ENCODE measurements at places on chromosomes 7 and 10. TPM values are rescaled to one million over a fixed set of nuclear protein-coding genes. Genes with fewer than 3 reads are reported as not detected.

Gene GIMAP4
- 158 TPM for polyA plus RNA-seq

Gene C10orf62
- not detected for polyA plus RNA-seq

Gene CALML5
- polyA plus RNA-seq = not detected

Gene UCN3
- polyA plus RNA-seq = not detected

Gene CTAGE8
- polyA plus RNA-seq = not detected

Gene MBLAC1
- 2.4 TPM for polyA plus RNA-seq

Gene TBL2
- 19.3 TPM for polyA plus RNA-seq

Gene SLC39A12
- not detected for polyA plus RNA-seq

Gene GIMAP7
- 555 TPM for polyA plus RNA-seq

Gene ANXA8L1
- not detected for polyA plus RNA-seq

Gene CNPY1
- polyA plus RNA-seq = not detected

Gene SLC13A1
- not detected for polyA plus RNA-seq

Gene SMIM30
- polyA plus RNA-seq = 30.7 TPM

GRCh38 chr10:5723692-5724091 lies 39.1 kb downstream of the TASOR2 start:
- H3K27me3 ChIP-seq = no peaks in the 10 kb centered on the region
- H3K4me3 ChIP-seq = no peak overlapping the region
- H3K36me3 ChIP-seq = peaks cover 12% of the 10 kb centered on the region
- no peak for DNase-seq
- no peaks in the 10 kb centered on the region for H3K4me1 ChIP-seq
- H3K27ac ChIP-seq = peak overlapping the region; percentile 60

DNA sequence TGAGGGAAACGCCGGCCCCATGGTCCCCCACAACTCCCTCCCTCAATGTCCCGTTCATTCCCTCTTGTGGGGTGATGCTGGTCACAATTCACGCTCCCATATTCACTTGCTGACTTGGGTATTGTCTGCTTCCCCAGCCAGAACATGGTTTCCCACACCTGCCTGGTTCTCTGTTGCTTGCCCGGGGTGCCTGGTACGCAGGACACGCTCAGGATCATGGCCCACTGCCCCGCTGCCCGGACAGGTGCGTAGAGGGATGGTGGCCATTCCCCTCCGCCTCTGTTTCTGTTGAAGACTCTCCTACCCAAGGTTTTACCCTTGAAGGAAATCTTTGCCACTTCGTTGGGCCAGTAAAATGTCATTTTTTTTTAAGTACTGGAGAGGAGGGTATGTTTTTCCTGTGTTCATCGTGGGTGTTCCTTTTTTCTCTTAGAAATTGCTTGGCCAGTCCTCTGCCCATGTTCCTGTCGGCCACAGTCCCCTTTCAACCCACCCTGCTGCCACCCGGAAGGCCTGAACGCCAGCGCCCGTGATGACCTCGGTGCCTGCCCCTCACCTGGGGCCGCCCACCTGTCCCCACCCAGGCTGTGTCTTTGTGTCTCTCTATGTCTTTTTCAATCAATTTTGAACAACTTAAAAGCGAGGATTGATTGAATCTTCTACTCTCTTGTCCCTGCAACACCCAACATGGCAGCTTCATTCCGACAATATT lies 38.2 kb downstream of the FOXL3 start:
- no peak for DNase-seq
- peaks cover 6% of the 10 kb centered on the region for H3K27me3 ChIP-seq
- no peak overlapping the region for H3K27ac ChIP-seq
- H3K4me3 ChIP-seq = no peak overlapping the region
- no peaks in the 10 kb centered on the region for H3K36me3 ChIP-seq

- H3K27ac ChIP-seq = no peak overlapping the region
- no peaks in the 10 kb centered on the region for H3K27me3 ChIP-seq
- H3K4me1 ChIP-seq = peaks cover 43% of the 10 kb centered on the region
Observed at GRCh38 chr10:102279104-102279503, 33.8 kb downstream of the GBF1 start.

- peaks cover 19% of the 10 kb centered on the region for H3K36me3 ChIP-seq
- peaks cover 2% of the 10 kb centered on the region for H3K27me3 ChIP-seq
- no peak overlapping the region for H3K27ac ChIP-seq
Observed at GRCh38 chr10:119176166-119176565, 2.4 kb downstream of the PRDX3 start.

DNA sequence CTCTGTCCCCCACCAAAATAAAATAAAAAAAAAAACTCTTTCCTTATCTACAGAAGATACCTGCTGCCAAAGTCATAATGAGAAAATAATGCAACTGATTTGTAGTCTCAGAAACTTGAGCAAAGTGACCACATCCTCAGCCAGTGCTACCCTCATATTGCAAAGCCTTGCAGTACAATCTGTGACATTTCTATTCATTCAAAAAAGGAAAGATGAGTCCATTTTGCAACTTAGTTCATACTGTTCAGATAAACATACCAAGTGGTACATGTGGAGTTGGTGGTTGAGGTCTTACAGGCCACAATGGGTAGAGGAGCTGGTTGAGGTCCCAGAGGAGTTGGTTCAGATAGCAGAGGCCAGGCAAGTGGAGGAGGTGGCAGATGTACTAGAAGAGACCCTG lies 6.5 kb upstream of the EIF5AL1 start:
- peaks cover 4% of the 10 kb centered on the region for H3K27me3 ChIP-seq
- H3K4me1 ChIP-seq = no peaks in the 10 kb centered on the region
- H3K36me3 ChIP-seq = no peaks in the 10 kb centered on the region
- H3K27ac ChIP-seq = no peak overlapping the region
- DNase-seq = no peak
- H3K4me3 ChIP-seq = no peak overlapping the region

GRCh38 chr7:25037325-25037724 lies 57.3 kb upstream of the OSBPL3 start:
- H3K27me3 ChIP-seq = peaks cover 2% of the 10 kb centered on the region
- H3K4me1 ChIP-seq = no peaks in the 10 kb centered on the region
- H3K4me3 ChIP-seq = no peak overlapping the region
- H3K27ac ChIP-seq = no peak overlapping the region
- no peaks in the 10 kb centered on the region for H3K36me3 ChIP-seq
- DNase-seq = no peak

DNA sequence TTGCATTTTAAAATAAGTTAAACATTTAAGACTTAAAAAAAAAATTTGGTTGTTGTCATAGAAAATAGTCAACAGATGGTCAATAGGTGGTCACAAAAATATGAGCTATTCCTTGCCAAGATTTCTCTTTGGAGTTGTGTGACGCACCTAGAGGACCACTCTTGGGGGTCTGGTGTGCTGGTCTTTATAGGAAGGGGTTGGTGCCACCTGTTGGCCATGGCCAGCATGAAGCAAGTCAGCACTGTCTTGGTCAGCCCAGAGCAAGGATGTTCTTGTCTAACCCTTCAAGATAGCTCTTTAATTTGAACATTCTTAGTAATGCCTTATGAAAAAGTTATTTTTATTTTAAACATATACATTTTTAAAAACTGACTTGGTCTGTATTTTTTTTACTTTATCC lies 267.9 kb upstream of the CNTNAP2 start:
- no peaks in the 10 kb centered on the region for H3K4me1 ChIP-seq
- H3K36me3 ChIP-seq = no peaks in the 10 kb centered on the region
- no peak for DNase-seq
- no peak overlapping the region for H3K4me3 ChIP-seq

DNA sequence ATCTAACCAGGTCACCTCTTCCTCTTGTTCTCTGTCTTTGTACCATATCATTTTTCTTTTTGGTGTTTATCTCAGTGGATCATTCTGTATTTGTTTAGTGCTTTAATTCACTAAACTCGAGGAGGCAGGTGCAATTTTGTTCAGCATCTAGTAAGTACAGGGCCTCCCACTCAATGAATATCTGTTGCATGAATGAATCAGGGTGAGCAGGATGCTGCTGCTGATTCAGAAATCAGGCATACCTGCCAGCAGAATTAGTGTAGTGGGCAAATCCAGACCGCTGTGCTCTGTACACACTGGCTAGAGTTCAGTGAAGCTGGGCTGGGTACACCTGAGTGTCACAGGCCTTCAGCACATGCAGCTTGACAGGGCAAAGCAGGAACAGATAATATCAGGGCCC lies 511.9 kb downstream of the SUGCT start:
- H3K4me1 ChIP-seq = no peaks in the 10 kb centered on the region
- H3K27ac ChIP-seq = no peak overlapping the region
- DNase-seq = no peak

- H3K27ac ChIP-seq = no peak overlapping the region
- no peaks in the 10 kb centered on the region for H3K4me1 ChIP-seq
- no peak for DNase-seq
- H3K36me3 ChIP-seq = peaks cover 20% of the 10 kb centered on the region
Observed at GRCh38 chr10:5390607-5391205, 13.9 kb downstream of the TUBAL3 start.

DNA sequence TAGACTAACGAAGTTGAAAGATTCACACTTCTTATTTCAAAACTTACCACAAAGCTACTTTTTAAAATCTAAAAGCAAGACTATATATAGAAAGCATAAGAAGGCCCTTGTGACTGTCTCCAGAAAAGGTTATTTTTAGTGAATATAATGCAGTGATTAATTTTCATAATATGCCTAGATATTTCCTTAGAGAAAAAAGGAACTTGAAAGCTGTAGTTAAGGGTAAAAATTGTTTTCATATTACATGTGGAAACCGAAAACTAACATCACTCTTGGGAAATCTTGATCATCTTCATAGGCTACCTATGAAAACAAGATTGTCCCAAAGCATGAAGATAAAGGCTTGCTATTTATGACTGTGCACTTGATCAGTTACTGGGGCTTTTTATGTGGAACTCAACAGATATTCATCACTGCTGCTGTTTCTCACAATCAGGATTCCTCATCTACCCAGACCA lies 223.2 kb downstream of the SH2D4B start:
- no peaks in the 10 kb centered on the region for H3K4me1 ChIP-seq
- no peaks in the 10 kb centered on the region for H3K36me3 ChIP-seq
- DNase-seq = no peak
- peaks cover 7% of the 10 kb centered on the region for H3K27me3 ChIP-seq
- H3K4me3 ChIP-seq = no peak overlapping the region

DNA sequence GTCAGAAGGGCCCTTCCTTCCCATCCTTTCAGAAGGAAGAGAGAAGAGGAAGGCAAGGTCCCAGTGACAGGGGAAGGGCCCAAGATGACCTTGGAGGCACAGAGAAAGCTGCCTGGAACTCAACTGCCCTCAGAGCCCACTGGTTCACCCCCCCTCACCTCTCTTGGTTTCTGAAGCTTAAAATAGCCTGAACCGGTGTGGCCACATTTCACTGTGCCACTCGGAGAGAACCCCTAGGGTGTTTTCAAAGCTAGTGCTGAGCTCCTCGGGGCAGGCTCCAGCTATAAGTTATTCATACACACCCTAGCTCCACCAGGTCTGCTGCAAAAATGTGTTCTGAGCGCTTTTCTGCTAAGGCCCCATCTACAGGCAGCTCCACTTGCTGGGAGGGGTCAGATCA lies 60.9 kb upstream of the ADRB1 start:
- H3K4me1 ChIP-seq = peaks cover 12% of the 10 kb centered on the region
- no peak overlapping the region for H3K27ac ChIP-seq
- no peak overlapping the region for H3K4me3 ChIP-seq
- DNase-seq = no peak
- peaks cover 6% of the 10 kb centered on the region for H3K36me3 ChIP-seq

DNA sequence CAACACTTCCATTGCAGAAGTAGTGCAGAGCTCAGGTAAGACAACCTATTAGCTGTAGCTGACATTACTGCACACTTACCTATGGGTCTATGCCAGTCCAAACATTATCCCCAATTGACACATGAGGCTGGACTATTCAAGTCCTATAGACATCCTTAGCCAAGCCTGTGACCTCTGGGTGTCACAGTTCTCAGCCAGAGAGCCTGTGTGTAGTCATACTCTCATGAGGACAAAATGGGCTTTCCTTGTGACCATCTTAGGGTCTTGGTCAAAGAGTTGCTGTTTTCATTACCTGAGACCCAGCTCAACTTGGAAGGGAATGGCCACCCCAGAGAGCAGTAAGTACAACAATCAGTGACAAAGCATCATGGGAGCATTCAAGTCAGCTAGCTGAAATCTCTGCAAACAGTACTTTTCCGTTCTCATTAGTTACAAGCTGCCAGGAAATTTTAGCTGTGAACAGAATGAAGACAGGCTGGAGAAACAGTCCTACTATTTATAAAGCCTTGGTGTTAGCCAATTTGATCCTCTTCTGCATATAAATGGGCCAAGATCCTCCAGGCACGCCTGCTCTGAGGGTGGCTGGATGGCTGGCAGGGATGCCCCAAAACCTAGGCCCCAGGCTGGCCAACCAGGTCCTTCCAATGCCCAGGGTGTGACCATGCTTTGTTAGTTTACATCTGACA lies 44.3 kb downstream of the NUDCD3 start:
- H3K27me3 ChIP-seq = peaks cover 2% of the 10 kb centered on the region
- peaks cover 25% of the 10 kb centered on the region for H3K36me3 ChIP-seq
- H3K4me1 ChIP-seq = peaks cover 38% of the 10 kb centered on the region
- H3K4me3 ChIP-seq = no peak overlapping the region

GRCh38 chr10:51879238-51879637 lies 179.8 kb upstream of the CSTF2T start:
- H3K27me3 ChIP-seq = no peaks in the 10 kb centered on the region
- H3K4me3 ChIP-seq = no peak overlapping the region
- no peaks in the 10 kb centered on the region for H3K36me3 ChIP-seq
- peak overlapping the region; percentile 88 for H3K27ac ChIP-seq
- peaks cover 14% of the 10 kb centered on the region for H3K4me1 ChIP-seq

DNA sequence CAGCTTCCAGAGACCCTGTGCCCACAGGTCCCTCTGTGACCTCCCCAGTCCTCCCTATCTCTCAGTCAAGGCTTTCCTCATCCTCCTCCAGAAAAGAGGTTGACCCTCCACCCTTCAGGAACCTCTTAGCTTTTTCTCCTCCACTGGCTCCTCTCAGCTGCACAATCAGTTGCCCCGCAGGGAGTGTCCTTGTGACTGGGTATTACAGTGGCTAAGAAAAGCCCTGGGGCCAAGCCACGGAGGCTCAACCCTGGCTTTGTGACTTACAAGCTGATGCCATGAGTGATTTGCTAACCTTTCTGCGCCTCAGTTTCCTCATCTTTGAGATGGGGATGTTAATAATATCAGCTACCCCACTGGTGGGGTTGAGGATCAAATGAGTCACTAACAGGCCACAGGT lies 66.4 kb upstream of the ZMIZ1 start:
- peaks cover 6% of the 10 kb centered on the region for H3K27me3 ChIP-seq
- no peak for DNase-seq
- no peak overlapping the region for H3K4me3 ChIP-seq
- no peaks in the 10 kb centered on the region for H3K36me3 ChIP-seq
- peaks cover 7% of the 10 kb centered on the region for H3K4me1 ChIP-seq

DNA sequence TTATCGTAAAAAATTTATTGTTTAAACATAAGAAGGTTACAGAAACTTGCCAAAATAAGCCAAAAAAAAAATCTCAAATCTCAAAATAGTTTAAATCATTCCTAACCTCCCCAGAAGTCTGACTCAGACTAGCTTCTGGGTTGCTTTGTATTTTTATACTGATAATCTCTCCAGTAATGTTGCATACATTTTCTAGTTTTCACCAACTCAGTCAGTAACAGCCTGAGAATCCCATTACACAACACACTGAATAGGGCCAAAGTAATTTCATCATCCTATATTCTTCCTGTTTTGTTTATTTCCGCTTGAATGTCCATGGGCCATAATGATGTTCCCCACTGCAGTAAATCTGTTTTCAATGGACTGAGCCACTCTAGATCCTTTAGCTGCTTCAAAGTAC lies 478.5 kb downstream of the GPAM start:
- no peak for DNase-seq
- no peak overlapping the region for H3K27ac ChIP-seq
- no peaks in the 10 kb centered on the region for H3K36me3 ChIP-seq
- H3K4me1 ChIP-seq = no peaks in the 10 kb centered on the region

GRCh38 chr10:3151889-3152565 lies 20.6 kb downstream of the PITRM1 start:
- H3K27me3 ChIP-seq = no peaks in the 10 kb centered on the region
- no peak overlapping the region for H3K27ac ChIP-seq

- no peak overlapping the region for H3K27ac ChIP-seq
- no peak overlapping the region for H3K4me3 ChIP-seq
- H3K4me1 ChIP-seq = no peaks in the 10 kb centered on the region
- DNase-seq = no peak
- no peaks in the 10 kb centered on the region for H3K36me3 ChIP-seq
- H3K27me3 ChIP-seq = no peaks in the 10 kb centered on the region
Observed at GRCh38 chr10:50452603-50453002, 171.2 kb downstream of the SGMS1 start.
